Cardiac ventricle fibroblast (primary cell): ENCODE measurements at places on chromosomes 2 and 18. TPM values are rescaled to one million over a fixed set of nuclear protein-coding genes. Genes with fewer than 3 reads are reported as not detected.

The MLPH gene
- total RNA-seq = 6.3 and 11.2 TPM in 2 replicates

The FOXD4L1 gene
- total RNA-seq = 0.15 TPM in 1 of 2 replicates, not detected in the other

The ST8SIA3 gene
- not detected in 2 replicates for total RNA-seq

The CTIF gene
- total RNA-seq = 25.0 and 27.0 TPM in 2 replicates

The ATP6V1B1 gene
- total RNA-seq = 0.12 and 1.4 TPM in 2 replicates
